ENCODE measurements at places on chromosomes 7 and 10.

GRCh38 chr10:69202332-69202731 lies 17.8 kb upstream of the HKDC1 start:
- peak; percentile 73 for DNase-seq

DNA sequence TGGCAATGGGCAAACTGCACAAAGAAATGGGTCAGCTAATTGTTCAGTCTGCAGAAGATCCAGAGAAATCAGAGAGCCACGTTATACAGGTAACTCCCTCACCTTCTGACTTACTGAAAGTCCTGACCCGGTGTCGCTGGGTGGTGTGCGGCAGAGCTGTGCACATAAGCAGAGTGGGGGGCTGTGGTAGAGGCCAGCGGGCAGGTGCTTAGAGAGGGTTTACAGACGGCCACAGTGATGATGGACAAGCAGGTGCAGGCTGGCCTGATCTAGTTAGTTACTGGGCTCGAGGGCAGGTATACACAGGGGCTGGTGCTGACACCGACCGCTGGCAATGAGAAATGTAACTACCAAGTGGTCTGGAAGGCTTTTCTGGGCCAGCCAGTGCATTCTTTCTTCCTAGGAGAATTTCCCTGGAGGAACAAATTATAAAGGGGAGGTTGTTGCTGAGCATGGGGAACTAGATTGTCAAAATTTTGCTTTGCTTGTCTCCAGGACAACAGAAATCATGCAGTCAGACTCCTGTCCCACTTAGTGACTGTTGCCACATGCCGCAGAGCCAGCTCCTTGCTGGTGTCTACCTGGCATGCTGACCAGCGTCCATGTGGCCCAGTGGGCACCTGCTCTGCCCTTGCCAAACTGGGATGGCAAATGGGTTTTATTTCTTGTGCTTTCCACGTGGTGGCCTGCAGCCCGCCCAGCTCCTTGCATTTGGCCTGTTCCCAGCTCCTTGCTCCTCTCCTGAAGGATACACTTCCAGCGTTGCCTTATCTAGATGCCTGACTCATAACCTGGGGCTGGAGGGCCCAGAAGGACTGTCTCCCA lies 28.8 kb downstream of the DENND10 start:
- DNase-seq: no peak

GRCh38 chr7:92835261-92835850 lies 1.0 kb downstream of the CDK6 start:
- peak; percentile 87 for DNase-seq

- DNase-seq: no peak
These were observed 41.5 kb upstream of the GPR141 start for GRCh38 chr7:37642028-37642540.

DNA sequence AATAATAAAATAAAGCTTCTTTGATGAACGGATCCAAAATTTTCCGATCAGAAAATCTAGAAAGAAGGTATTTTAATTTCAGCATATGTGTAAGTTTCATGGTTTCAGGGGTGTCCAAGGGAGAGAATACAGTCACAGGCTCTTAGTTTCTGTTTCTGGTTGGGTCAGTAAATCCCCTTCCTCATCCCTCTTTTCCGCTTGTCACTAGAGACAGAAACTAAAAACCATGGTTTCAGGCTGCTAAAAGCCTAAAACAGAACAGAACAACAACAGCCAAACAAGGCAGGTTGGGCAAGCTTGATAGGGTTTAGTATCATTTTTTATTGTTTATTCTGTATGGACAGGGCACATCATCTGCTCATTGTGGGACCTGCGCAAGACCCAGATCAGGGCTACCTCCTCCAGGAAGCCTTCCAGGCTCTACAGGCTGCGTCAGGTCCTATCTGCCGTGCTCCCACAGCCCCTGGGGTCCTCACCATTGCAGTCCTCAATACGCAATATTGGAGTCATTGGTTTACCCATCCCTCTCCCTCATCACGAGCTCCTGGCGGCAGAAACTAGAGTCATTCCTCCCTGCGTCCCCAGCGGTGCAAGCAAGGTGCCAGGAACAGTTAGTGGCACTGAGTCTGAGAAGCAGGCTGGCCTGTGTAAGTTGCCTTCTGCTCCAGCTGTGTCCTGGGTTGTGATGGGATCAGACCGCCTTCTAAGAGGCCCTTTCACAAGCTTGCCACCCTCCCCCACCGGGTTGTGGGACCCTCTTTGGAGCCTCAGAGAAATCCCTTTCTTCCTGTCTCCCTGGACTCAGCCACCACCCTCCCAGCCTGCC lies 70.2 kb upstream of the CUX1 start:
- DNase-seq: no peak

DNA sequence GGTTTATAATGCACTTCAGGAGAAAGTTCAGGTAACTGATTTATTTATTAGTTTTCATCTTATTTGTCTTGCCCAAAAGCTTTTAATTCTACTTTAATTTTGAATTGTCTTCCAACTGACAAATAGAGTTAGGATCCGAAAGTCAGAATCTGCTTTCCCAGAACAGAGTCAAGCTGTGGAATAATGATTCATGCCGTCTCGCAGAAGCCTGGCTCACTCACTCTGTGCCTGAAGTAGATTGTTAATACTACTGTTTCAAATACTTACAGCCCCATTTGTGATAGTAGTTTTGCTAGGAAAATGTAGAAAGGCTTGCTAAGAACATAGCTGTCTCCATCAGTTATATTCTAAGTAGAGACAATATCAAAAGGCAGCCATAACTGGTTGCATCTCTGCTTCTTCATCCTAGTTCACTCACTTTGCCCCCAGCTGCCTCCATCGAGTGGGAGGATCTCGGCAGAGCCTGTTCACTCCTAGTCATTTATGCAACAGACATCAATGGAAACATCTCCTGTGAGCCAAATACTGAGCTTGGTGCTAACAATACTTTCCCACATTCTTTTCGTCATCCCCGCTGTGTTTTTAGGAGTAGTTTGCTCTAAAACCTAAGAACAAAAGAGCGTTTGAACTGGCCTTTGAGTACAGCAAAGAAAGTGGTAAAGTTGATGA lies 28.0 kb downstream of the ABRAXAS2 start:
- no peak for DNase-seq

GRCh38 chr7:2638224-2638991 lies 6.6 kb downstream of the TTYH3 start:
- DNase-seq: peak; percentile 58

- no peak for DNase-seq
These were observed 47.0 kb downstream of the FAM171A1 start for GRCh38 chr10:15324113-15324512.

DNA sequence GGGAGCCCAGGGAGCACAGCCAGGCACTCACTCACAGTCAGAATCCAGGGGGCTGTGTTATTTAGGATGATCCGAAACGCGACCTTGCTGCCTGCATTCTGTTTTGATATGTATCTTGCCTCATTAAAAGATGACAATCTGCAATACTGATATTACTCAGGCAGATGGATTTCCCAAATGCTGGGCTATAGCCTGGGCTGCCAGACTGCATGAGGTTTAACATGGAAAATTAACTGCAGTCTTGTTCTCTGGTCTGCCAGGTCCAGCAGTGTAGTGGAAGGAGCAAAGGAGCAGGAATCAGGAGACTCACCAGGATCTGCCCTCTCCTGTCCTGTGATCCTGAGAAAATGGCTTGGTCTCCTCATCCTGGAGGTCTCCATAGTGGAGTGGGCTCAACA lies 258.1 kb downstream of the PAXIP1 start:
- DNase-seq: no peak

DNA sequence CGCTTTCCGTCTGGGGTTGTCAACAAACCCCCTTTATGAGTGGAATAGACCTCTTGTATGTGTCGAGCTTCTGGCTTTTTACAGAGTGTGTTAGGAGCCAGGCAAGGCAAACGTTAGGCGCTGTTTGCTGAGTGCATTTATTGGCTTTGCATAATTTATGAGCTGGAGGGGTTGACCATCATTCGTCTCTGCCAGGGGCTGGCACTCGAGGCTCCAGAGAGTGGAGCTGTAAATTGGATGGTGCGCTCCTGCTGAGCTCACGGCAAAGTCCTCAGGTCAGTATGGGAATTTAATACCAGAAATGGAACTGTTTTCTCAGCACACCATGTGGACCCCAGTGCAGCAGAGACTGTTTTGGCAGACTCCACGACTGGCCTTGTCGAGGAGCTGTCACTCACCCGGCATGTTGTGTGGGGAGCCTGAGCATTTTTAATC lies 699.4 kb upstream of the GALNT17 start:
- DNase-seq: no peak

DNA sequence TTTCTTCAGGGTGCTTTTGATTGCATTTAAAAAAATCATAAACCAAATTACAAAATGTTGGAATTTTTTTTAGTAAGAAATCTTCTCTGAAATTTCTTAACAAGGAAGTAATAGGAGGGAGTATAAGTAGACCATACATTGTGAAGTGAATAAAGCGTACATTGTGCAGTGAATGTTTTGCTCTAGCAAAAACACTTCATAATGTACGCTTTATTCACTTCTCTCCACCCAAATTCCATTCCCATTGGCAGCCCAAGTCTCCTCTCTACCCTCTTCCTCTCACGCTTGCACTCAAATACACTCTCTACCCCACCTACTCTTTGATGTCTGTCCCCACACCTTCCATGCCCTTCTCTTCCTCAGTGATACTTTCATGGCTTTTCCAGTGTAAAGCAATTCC lies 241.0 kb downstream of the PPP1R3A start:
- DNase-seq: no peak

GRCh38 chr7:43553999-43554398 lies 28.9 kb upstream of the STK17A start:
- DNase-seq: peak; percentile 78

DNA sequence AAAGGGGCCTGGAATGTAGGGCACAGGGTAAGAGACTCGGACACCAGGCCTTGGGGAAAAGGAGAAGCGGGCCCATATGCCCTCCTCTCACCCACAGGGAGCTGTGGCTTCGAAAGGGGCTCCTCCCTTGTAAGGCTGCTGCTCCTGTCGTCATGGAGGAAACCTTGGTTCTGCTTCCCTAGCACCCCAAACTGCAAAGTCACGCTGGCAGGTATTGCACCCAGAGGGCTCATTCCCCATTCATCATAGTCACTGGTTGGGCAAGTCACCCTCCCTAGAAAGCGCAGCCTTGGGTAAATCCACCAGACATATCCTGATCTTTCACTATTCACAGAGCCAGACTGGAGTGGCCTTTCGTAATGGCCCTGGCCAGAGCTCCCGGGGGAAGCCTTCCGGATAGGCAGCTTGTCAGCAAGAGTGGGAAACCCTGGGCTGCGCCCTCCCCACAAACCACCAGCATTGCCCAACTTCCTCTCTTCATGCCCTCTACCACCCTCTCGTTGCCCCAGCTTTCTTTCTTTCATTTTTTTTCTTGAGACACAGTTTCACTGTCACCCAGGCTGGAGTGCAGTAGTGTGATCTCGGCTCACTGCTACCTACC lies 121.0 kb downstream of the HIP1 start:
- peak; percentile 54 for DNase-seq

DNA sequence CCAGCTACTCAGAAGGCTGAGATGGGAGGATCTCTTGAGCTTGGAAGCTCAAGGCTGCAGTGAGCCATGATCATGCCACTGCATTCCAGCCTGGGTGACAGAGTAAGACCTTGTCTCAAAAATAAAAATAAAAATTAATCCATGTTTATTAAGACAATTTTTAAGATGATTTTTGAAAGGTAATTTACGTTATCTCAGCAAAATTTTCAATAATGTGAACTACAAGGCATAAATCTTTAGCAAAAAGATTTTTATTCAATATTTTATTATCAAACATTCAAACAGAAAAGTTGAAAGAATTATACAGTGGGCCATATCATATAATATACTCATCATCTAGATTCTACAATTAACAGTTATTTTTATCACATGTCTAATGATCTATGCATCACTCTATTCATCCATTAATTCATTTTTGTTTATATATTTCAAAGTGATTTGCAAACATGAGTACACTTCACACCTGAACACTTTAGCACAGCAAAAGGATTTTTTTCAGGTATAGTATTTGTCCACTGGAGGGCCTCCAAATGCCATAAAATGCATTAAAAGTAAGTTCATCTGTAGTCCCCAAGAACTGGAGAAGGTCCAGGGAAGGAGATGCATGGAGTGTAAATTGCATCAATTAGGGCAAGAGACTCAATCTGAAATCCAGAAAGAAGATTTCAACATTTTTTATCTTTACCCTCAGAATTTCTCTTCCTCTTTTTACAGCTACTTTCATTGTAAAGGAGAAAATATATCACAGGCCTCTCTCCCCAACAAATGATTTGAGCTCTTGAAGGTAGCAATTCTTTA lies 38.6 kb upstream of the RSBN1L start:
- DNase-seq: peak; percentile 31

GRCh38 chr10:127527891-127528290 lies 21.2 kb upstream of the NPS start:
- no peak for DNase-seq

DNA sequence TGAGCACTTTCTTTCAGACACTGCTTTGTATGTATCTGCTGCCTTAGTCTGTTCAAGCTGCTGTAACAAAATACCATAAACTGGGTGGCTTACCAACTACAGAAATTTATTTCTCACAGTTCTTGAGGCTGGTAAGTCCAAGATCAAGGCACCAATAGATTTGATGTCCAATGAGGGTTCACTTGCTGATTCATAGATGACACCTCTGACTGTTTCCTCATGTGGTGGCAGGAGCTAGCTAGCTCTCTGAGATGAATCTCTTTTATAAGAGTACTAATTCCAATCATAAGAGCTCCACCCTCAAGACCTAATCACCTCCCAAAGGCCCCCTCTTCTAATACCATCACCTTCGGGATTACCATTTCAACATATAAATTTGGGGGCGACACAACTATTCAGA lies 76.6 kb upstream of the ADO start:
- no peak for DNase-seq

DNA sequence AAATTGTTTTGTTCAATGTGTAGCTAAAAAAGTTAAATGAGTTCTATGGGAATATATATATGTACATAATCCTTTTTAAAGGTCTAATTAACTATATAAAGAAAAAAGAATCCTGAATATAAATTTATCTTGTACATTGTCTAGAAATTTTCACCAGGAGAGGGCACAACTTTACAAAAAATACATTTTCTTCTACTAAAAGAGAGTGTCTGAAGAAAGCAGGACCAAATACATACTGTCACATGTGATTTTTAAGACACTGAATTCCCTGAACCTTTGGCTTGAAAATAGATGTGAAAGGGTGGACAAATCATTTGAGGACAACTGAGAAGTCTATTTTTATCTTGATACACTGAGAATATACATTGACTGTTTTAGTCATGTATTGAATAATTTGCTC lies 204.3 kb downstream of the DGKB start:
- DNase-seq: no peak

- no peak for DNase-seq
These were observed 62.4 kb downstream of the KIAA1549 start for GRCh38 chr7:138918756-138919155.

- DNase-seq: no peak
These were observed 646.2 kb upstream of the GRM3 start for GRCh38 chr7:85997515-85997914.

GRCh38 chr7:88758381-88759229 lies 895 bp upstream of the ZNF804B start:
- peak; percentile 6 for DNase-seq

GRCh38 chr10:31320550-31321211 lies 1.7 kb downstream of the ZEB1 start:
- DNase-seq: peak; percentile 66

DNA sequence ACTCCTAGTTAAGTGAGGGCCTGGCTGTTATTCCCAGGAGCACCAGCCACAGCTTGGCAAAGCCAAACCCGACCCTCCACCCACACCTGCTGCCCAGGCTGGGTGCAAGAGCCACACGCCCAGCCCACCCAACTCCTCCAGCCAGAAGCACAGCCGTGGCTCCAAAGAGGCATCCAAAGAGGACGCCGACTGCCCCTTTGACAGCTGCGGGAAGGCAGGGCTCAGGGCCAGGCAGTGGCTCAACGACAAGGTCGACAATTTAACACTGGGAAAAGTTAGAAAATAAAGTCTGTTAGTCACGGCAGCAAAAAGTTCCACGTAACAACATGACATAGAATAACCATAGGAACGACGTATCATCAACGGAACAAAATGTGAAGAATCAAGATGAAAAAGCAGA lies 54.3 kb downstream of the DPYSL4 start:
- DNase-seq: no peak

Measured in iris pigment epithelial cell (primary cell).